ENCODE measurements at places on chromosomes 12 and 14.

- no peak for DNase-seq
Observed at GRCh38 chr12:118980407-118981014, 830 bp upstream of the SRRM4 start.

GRCh38 chr14:99315197-99315596 lies 43.2 kb upstream of the BCL11B start:
- DNase-seq, result no peak

GRCh38 chr12:28882444-28882843 lies 266.6 kb upstream of the FAR2 start:
- DNase-seq, result no peak

DNA sequence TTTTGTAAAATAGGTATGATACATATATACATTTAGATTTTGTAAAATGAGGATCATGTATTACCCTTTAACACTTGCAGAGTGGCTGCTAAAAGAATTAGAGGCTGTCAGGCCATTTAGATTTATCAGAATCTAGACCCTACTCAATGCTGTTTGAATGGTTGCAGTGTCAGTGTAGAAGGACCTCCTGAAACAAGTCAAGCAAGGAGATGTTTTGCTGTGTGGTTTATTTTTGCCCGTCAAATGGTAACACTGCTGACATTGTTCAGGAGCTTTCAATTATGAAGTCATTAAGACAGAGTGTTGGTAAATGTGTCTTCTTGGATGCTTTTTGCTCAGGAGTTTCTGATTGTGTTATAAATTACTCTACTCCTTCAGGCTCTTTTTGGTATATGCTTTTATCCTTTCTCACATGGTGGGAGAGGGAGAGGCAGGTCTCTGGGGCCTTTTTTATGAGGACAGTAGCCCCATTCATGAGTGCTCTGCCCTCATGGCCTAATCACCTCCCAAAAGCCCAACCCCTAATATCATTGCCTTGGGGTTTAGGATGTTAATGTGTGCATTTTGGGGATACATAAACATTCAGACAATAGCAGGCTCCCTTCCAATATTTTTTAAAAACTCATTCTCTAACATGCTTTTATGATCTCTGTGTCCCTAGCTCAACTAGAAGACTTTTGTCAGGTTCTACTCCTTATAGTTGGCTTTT lies 16.5 kb downstream of the EID3 start:
- no peak for DNase-seq

DNA sequence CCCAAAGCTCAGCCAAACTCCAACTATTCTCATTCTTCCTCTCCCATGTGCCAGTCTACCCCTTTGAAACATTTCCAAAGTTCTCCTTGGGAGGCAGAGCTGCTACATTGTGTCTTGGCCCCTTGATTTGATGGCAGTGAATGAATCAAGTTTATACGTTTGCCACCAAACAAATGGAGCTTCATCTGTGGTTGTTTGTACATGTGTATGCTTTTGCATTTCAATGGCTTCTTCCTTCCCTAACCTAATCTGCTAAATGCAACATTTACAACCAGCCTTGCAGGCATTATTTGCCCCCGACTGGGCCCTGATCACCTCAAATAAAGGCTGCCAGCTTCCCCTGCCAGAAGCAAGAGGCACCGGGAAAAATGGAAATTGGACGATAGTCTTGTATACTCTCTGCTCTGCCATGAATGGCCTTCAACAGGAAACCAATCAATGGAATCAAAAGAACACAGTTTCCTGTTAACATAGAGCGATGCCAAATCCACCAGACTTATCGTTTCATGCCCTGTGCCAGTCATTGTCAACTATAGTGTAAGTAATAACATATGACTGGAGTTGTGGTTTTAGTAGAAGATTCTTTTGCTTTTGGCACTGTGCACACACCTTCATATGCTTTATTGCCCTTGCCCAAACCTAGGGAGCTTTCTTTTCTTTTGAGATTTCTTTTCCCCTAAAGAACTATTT lies 97.8 kb downstream of the TMEM30B start:
- DNase-seq, result no peak

DNA sequence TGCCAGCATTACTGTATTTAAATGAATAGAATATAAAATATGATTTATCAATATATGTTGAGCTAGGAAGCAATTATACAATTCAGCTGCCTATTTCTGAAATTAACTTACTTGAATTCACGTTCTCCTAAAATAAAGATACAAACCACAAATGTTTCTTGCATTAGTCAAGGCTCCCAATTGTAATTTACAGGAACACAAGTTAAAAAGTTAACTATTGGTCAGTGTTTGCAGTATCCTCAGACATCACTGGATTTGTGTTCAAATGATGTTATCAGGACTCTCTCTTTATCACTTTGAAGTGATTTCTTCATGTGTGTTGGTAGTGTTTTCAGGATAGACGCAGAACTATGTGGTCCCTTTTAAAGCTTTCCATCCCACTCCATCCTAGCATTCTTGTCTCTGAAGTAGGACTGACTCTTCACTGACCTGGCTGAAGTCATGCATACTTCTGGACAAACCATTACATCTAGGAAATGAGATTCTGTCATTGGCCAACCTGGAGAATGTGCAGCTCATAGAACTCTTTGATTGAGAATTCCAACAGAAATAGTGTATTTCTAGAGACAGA lies 156.1 kb downstream of the KICS2 start:
- DNase-seq, result no peak

DNA sequence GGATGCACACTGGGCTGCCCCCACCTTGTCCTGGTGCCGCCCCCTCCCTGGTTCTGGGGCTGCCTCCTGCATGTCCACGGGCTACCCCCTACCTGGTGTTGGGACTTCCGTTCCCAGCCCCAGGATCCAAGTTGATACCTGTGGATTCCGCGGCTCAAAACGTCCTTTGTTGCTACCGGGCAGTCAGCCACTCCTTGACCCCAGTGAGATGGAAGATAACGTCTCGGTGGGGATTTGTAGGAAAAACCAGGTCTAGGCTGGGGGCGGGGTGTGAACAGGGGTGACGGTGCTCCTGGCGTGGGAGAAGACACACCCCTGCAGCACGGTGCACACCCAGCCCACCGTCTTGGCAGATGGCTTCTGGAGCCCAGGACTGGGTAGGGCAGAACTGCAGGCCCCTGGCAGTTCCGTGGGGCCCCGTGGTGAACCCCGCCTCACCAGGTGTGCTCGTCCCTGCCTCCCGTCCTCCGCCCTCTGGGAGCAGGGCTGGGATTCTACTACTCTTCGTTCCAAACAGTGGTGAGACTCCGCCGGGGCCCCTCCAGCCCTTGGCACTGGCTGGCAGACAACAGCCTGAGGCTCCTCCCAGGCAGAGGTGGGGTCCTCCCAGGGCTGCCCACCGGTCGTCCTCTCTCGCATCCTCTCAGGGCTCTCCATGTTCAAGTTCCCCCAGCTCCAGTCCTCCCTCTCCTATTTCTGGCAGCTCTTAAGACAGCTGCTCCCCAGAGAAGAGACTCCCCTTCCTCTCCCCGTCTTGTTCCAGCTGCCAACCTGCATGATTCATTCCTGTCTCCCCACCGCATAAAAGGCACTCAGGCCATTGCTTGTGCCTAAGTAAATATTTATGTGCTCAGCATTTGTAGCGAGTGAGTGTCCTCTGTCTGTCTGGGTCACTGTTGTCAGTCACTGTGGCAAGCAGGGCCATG lies 75.5 kb downstream of the FBXL14 start:
- DNase-seq, result no peak

DNA sequence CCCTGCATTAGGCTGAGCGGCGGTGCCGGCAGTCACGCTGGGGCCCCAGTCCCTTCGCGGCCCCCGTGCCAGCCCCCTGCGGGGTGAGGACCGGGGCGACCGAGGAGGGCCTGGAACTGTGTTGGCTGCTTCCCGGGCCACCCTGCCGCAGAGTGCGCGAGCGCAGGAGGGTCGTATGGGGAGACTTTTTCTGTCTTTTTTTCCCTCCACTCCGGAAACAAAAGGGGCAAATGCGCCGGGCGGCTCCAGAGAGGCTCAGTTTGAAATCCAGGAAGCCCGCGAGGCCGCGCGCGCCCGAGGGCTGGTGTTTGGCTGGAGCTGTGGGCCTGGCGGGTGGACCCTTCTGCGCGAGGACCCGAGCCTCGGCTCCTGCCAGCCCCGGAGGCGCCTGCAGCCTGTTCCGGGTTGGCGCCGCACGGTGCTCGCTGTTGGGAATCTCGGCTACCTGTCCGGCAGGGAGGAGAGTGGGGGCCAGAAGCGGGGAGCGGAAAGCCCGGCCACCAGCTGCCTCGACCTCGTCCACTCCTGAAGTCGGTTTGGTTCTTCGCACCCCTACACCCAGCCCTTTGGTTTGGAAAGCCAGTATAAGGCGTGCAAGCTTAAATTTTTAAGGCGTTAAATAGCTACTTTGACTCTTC lies 638 bp downstream of the PLEKHG3 start:
- no peak for DNase-seq

DNA sequence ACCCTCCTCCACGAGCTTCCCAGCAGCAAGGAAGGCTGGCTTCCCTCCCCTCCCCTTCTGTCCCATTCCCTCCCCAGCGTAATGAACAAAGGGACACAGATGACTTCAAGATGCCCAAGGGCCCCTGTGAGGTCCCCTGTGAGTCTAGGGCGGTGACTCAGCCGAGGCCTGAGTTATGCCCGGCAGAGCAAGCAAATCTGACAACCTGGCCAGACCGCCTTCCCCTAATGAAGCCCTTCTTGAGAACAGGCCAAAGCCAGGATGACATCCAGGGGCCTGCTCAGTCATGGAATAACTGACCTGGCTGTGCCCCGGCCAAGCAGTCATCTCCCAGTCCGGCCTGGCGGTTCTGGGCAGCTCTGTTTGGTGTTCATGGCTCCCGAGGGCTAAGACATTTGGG lies 89.2 kb downstream of the DICER1 start:
- no peak for DNase-seq

GRCh38 chr12:47141459-47141858 lies 61.7 kb upstream of the AMIGO2 start:
- no peak for DNase-seq

- no peak for DNase-seq
Observed at GRCh38 chr12:119742700-119743099, 74.8 kb downstream of the PRKAB1 start.

GRCh38 chr14:61516964-61517653 lies 178.2 kb upstream of the HIF1A start:
- DNase-seq, result no peak

DNA sequence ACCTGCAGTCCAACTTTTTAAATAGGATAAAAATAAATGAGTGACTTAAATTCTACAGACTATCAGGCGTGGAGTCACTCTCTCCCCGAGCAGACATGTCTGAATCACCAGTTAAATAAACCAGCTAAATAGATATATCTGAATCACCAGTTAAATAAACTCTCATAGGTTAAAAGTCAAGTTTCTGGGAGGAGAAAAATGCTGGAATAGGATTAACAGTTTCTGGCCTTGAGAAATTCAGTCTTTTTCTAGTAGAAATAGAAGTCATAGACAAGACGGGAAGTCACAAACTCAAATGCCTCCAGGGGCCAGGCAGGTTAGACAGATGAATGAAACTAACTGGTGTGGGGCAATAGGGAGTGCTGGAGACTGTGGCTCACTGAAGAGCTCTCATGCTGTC lies 258.6 kb upstream of the TMEM132C start:
- DNase-seq, result no peak

DNA sequence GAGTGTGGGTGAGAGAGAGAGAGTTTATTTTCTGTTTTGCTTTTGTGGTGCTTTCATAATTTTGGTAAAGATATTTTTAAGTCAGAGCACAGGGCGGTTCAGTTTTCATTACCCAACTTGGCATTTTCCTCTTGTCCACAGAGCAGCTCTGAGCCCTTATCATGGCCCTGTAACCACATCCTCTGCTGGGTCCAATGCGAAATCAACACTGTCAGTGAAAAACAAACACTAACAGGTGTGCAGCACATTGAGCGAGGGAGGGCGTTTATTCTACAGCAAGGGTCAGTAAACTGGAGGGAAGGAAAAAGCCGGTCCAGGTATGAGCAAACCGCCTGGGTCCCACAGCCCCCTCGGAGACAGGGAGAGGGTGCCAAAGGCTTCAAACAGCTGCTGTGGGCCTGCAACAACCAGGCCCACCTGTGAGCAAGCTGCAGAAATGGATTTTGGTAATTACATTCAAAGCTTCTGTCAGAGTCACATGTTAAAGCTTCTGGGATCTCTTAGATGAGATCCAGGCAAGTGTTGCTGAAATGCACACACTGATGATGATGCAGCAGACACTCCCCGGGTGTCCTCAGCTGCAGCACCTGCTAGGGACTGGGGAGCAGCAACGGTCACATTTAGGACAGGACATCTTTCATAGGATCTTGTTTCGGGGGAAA lies 132.7 kb upstream of the DYRK2 start:
- no peak for DNase-seq

DNA sequence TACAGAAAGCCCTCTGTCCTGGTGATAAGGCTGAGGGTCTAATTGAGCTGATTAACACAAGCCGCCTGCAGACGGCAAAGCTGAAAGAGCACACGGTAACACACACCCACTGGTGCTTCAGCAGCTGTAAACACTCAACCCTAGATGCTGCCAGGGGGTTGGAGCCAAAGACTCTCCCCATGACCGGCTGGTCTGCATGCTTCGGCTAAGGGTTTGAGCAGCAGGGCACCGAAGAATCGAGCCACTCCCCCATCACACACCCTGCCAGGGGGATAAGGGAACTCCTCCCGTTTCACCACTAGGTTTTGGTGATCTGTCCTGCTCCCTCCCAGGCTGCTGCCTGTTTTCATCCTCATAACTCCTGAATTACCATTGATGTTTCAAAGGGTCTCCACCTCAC lies 141.0 kb upstream of the OVCH1 start:
- DNase-seq, result no peak

GRCh38 chr14:55438066-55438683 lies 2.2 kb downstream of the TBPL2 start:
- no peak for DNase-seq

DNA sequence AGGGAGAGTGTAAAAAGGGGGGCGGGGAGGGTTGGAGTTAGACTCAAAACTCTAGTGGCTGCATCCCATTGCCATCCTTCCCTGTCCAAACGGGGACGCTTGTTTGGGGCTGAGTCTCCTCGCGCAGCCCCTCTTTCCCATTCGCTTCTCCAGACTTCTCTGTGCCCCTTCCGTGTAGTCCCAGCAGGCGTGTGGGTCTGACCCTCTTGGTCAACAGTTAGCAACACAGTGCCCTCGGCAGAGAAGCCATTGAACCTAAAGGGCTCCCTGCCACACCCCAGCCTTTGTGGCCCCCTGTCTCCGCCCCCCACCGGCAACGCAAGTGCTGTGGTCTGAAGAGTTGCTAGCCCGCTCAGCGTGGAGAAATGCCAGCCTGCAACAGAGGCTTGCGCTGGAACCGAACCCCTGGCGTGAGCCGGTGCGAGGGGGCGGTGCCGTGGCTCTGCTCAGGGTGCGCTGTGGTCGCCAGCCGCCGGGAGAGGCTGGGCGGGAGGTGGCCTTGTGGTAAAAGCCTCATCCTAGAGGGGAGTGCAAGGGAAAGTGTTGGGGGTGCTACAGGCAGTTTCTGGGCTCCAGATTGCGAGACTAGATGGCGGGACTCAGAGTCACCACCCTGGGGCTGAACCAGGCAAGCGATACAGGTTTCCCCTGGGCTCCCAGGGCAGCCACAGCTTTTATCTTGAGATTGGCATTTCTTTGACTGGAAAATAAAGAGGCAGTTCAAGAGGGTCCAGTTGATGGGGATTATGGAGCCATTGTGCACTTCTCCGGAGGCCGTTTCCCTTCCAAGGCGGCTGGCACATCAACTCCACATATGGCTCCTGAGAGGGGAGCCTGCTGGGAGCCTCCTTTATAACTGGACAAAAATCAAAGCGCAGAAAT lies 2.1 kb downstream of the PLXNC1 start:
- no peak for DNase-seq
